ENCODE measurements at places on chromosomes 6 and 20. TPM values are rescaled to one million over a fixed set of nuclear protein-coding genes. Genes with fewer than 3 reads are reported as not detected.

- no peak for DNase-seq
These were observed 101.0 kb downstream of the NRN1 start for GRCh38 chr6:5905431-5906339.

GRCh38 chr20:44491635-44492395 is 16.1 kb downstream of the TTPAL start:
- DNase-seq = no peak

- no peak for DNase-seq
These were observed 86.5 kb upstream of the TNFAIP3 start for GRCh38 chr6:137780447-137781034.

DNA sequence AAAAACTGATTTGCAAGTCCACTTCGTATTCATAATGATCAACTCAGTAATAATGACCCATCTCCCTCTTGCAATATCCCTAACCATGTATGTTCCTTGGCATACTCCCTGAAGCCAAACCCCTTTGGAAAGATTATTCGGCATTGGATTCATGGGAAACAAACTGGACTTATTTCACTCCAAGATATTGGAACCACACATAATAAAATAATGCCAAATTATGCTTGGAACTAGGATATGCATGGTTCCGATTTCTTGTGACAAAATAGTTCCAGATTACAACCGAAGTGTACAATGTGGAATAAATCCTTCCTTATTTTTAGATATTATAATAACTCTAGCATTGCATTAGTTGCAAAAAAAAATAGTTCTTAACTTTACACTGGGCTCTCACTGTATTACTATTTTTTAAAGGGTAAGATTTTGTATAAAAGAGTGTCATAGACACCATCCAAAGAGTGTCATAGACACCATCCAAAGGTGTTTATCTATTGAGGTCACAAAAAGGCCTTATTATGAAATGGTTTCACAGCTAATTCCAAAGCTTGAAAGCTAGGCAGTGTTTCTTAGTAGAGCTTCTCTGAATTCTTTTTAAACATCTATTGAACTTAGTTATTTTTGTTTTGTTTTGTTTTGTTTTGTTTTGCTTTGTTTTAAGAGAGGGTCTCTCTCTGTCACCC is 410.9 kb upstream of the JARID2 start:
- DNase-seq = no peak

DNA sequence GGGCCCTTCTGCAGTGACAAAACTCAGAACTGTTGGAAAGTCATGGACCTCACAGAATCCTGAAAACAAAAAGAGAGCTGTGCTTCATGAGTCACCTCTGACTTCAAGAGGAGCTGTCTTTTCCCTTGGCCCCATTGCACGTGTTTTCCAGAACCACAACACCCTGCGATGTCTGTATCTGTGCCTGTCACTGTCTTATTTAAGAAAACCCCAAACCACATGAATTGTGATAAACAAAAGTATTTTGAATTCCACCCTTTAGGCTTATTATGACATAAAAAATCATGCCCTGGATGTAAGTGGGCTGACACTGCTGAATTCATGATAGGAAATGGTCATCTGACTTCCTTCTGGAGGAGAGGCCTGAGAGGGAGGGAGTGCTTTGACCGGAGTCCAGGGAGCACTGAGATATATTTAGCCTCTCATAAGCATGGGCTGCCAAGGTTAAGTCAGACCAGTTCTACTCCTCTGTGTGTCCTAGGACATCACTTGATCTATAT is 96.4 kb upstream of the DUSP22 start:
- no peak for DNase-seq

GRCh38 chr6:28090917-28091586 is 10.7 kb downstream of the ZNF165 start:
- DNase-seq = no peak

GRCh38 chr6:129252377-129253071 is 369.6 kb downstream of the LAMA2 start:
- DNase-seq = no peak

DNA sequence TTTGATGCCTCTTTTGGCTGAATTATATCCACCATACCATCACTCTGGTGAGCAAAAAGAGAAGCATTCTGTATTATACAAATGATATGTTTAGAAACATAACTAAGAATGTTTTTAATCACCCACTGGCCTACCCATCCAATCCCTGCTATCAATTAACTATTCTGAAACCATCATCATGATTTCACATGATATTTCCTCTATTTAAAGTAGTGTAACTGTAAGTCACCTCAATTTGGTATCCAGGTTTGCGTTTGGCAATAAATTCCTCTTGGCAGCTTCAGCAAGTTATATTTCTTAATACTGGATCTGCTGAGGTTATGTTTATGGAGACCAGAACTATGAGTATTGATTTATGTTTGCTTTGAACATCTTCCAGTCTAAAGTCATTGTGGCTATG is 332.1 kb downstream of the UTRN start:
- no peak for DNase-seq

- no peak for DNase-seq
These were observed 1813.6 kb upstream of the DEFB115 start for GRCh38 chr20:29443819-29444218.

- DNase-seq = no peak
These were observed 248.1 kb upstream of the FOXQ1 start for GRCh38 chr6:1063671-1064355.

Gene FNDC11
- total RNA-seq = 2.5 TPM
